Trophoblast cell (in vitro differentiated cells and primary cell): ENCODE measurements at places on chromosomes 4 and X.

DNA sequence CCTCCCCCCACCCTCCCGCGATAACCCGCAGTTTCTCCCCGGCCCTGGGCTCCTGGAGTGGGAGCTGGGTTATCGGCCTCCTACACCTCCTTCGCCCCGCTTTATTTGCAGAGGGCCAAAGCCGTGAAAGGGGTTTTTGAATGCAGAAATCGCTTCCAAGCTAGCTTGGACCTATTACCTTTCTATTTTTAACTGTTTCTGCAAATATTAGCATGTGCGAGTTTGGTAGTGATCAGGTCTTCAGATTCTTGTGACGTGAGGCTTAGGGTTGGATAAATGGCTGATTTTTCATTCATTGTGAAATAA, 1.3 kb downstream of the USP9X start:
- no peak for DNase-seq
- peaks cover 1% of the 10 kb centered on the region for H3K4me1 ChIP-seq
- H3K27ac ChIP-seq: peak overlapping the region; percentile 88
- no peaks in the 10 kb centered on the region for H3K27me3 ChIP-seq

GRCh38 chr4:793941-794621, 31.8 kb downstream of the CPLX1 start:
- H3K4me3 ChIP-seq: no peak overlapping the region
- H3K27ac ChIP-seq: no peak overlapping the region
- peaks cover 2% of the 10 kb centered on the region for H3K4me1 ChIP-seq
- H3K36me3 ChIP-seq: no peaks in the 10 kb centered on the region
- H3K27me3 ChIP-seq: peaks cover 24% of the 10 kb centered on the region

DNA sequence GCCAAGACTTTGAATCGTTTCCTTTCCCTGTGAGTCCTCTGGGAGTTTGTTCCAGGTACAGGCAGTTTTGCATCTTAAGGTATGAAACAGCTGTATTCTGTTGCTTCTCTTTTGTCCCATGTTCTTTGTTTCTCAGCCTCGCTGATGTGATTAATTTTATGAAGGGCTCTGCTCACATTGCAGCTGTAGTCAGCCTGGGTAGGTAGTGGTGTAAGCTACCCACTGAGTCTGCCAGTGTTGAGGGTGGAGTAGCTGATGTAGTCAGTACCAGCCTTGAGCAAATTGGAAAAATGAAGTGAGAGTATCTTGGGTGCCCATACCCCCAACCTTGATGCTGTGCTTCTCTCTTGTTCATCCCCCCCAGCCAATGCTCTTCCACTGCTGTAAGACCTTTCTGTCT, 139.6 kb upstream of the SMIM31 start:
- no peak for DNase-seq
- H3K4me3 ChIP-seq: no peak overlapping the region
- no peaks in the 10 kb centered on the region for H3K4me1 ChIP-seq
- H3K27me3 ChIP-seq: no peaks in the 10 kb centered on the region
- no peak overlapping the region for H3K27ac ChIP-seq
- no peaks in the 10 kb centered on the region for H3K36me3 ChIP-seq

- H3K4me1 ChIP-seq: no peaks in the 10 kb centered on the region
- no peak overlapping the region for H3K27ac ChIP-seq
- H3K36me3 ChIP-seq: no peaks in the 10 kb centered on the region
- H3K27me3 ChIP-seq: no peaks in the 10 kb centered on the region
- H3K4me3 ChIP-seq: no peak overlapping the region
Measured at GRCh38 chrX:124030520-124030919, 69.0 kb downstream of the STAG2 start.

- no peak for DNase-seq
- no peak overlapping the region for H3K27ac ChIP-seq
- H3K27me3 ChIP-seq: no peaks in the 10 kb centered on the region
- no peaks in the 10 kb centered on the region for H3K36me3 ChIP-seq
Measured at GRCh38 chrX:47743504-47743903, 84.5 kb upstream of the UXT start.

DNA sequence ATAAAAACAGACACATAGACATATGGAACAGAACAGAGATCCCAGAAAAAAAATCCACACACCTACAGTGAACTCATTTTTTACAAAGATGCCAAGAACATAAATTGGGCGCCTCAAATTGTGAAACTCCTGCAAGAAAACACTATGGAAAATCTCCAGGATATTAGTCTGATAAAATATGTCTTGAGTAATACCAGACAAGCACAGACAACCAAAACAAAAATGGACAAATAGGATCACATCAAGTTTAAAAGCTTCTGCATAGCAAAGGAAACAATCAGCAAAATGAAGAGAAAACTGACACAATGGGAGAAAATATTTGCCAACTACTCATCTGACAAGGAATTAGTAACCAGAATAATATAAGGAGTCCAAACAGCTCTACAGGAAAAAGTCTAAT, 337.3 kb upstream of the DIPK2B start:
- no peaks in the 10 kb centered on the region for H3K27me3 ChIP-seq
- no peak overlapping the region for H3K4me3 ChIP-seq
- no peaks in the 10 kb centered on the region for H3K36me3 ChIP-seq
- no peak overlapping the region for H3K27ac ChIP-seq
- no peak for DNase-seq
